ENCODE measurements at places on chromosomes 3 and 15. TPM values are rescaled to one million over a fixed set of nuclear protein-coding genes. Genes with fewer than 3 reads are reported as not detected.

The UPK1B gene
- 10.1 TPM for total RNA-seq

The ACKR2 gene
- total RNA-seq: 1.1 TPM

The SNURF gene
- total RNA-seq: 55.8 TPM

The MRPL3 gene
- 86.8 TPM for total RNA-seq

The SLC28A2 gene
- total RNA-seq: not detected

The STRA6 gene
- 17.3 TPM for total RNA-seq

The ZBTB11 gene
- 55.8 TPM for total RNA-seq

The GOLGA6A gene
- 0.49 TPM for total RNA-seq

The GOLGA8N gene
- 16.3 TPM for total RNA-seq

The PDE12 gene
- total RNA-seq: 22.0 TPM

The GPR156 gene
- 3.8 TPM for total RNA-seq

The ARPP21 gene
- total RNA-seq: 22.7 TPM

The LRRC15 gene
- total RNA-seq: 1.4 TPM

The FMN1 gene
- total RNA-seq: 67.1 TPM

The TICRR gene
- 2.4 TPM for total RNA-seq

The CLRN1 gene
- 12.0 TPM for total RNA-seq

The KBTBD13 gene
- not detected for total RNA-seq

The KLHL40 gene
- total RNA-seq: 7.7 TPM

The DLL4 gene
- 49.5 TPM for total RNA-seq

The ATP13A5 gene
- 0.22 TPM for total RNA-seq

The TUSC2 gene
- 31.8 TPM for total RNA-seq

The IL17RD gene
- total RNA-seq: 32.2 TPM

The SLC9C1 gene
- total RNA-seq: 1.5 TPM

The GOLGA8G gene
- total RNA-seq: not detected

The SLC6A20 gene
- 6.2 TPM for total RNA-seq

The UBAP1L gene
- total RNA-seq: 22.0 TPM

The CPN2 gene
- total RNA-seq: not detected

The HYAL1 gene
- total RNA-seq: 1.1 TPM

The WDR93 gene
- 0.66 TPM for total RNA-seq

The OR5H14 gene
- not detected for total RNA-seq

The CHRNA7 gene
- total RNA-seq: 6.1 TPM

The SERPINI2 gene
- total RNA-seq: not detected

The SLCO2A1 gene
- total RNA-seq: 1.3 TPM
